ENCODE measurements at places on chromosomes 12 and 14. TPM values are rescaled to one million over a fixed set of nuclear protein-coding genes. Genes with fewer than 3 reads are reported as not detected.

Gene DPF3
- 3.0 TPM for total RNA-seq

- no peak overlapping the region for H3K4me3 ChIP-seq
- peaks cover under 1% of the 10 kb centered on the region for H3K4me1 ChIP-seq
- H3K36me3 ChIP-seq = no peaks in the 10 kb centered on the region
- no peak overlapping the region for H3K27ac ChIP-seq
- no peak for DNase-seq
These were observed 1.7 kb upstream of the CLEC4C start for GRCh38 chr12:7748852-7749251.

Gene KRT74
- not detected for total RNA-seq

Gene TAS2R10
- 0.87 TPM for total RNA-seq

GRCh38 chr12:57539134-57539768, 7.7 kb downstream of the DCTN2 start:
- peaks cover 15% of the 10 kb centered on the region for H3K4me1 ChIP-seq
- H3K4me3 ChIP-seq = no peak overlapping the region
- peaks cover 37% of the 10 kb centered on the region for H3K36me3 ChIP-seq
- peak overlapping the region; percentile 30 for H3K27ac ChIP-seq
- no peak for DNase-seq

Gene LGR5
- total RNA-seq = 1.1 TPM

- H3K4me3 ChIP-seq = no peak overlapping the region
- H3K36me3 ChIP-seq = no peaks in the 10 kb centered on the region
- H3K27ac ChIP-seq = no peak overlapping the region
- no peak for DNase-seq
- no peaks in the 10 kb centered on the region for H3K4me1 ChIP-seq
These were observed 218.8 kb downstream of the KITLG start for GRCh38 chr12:88361493-88361892.

DNA sequence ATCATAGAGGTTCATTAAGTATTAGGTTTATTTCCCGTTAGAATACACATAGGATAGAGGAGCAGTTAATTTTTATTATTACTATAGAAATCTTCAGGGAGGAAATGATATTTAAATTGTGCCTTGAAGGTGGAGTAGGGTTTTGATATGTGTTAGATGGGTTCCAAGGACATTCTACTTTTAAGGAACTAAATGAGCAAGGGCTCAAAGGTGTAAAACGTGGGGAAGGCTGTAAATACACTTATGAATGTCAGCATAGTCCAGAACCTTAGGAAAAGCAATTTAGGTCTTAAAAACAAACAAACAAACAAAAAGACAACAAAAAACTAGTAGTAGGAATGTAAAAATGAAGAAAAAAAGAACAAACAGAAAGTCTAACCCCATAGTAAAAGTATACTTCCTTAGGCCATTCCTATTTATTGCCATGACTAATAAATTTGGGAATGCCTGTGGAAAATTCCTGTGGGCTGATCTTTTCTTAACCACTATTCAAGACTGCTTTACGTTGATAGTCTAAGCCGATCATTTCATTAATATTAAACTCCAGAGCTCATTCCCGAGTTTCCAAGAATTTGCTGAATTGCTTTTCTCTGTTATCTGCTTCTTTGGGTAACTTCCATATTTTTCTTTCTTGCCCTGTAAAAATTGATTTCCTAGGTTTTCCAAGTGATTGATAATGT, 180.3 kb downstream of the RAD51B start:
- H3K27ac ChIP-seq = no peak overlapping the region
- no peak for DNase-seq
- no peak overlapping the region for H3K4me3 ChIP-seq
- H3K36me3 ChIP-seq = no peaks in the 10 kb centered on the region
- H3K4me1 ChIP-seq = peaks cover 13% of the 10 kb centered on the region

DNA sequence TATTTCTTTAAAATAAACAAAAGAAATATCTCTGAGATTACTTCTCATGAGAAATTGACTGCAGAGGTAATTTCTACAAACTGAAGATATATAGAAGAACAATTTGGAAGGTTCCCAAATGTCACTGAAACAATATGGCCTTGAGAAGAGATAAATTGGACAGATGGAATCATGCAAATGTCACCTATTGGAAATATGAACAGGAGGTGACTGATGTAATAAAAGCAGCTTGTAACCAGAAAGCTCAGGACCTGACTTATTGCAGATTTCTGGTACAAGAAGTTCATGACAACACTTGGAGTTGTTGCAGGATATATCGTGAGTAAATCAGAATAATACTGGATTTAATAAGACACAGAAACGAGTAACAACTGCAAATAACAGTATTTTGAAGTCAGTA, 93.3 kb upstream of the TRHDE start:
- no peaks in the 10 kb centered on the region for H3K27me3 ChIP-seq
- H3K27ac ChIP-seq = no peak overlapping the region
- H3K36me3 ChIP-seq = no peaks in the 10 kb centered on the region
- H3K4me1 ChIP-seq = peaks cover 2% of the 10 kb centered on the region

DNA sequence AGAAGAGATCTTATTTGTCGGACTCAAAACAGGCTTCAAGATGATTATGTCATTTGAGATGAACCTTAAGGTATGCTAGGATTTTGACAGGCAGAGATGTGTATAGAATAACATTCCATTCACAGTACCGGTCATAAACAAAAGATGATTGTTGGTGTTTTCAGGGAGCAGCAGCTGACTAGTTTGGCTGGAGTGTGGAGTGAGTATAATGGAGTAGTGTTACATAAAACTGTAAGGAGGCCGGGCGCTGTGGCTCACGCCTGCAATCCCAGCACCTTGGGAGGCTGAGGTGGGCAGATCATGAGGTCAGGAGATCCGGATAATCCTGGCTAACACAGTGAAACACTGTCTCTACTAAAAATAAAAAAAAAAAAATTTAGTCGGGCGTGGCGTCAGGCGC, 23.9 kb downstream of the SERPINA10 start:
- no peak for DNase-seq
- H3K36me3 ChIP-seq = no peaks in the 10 kb centered on the region
- no peaks in the 10 kb centered on the region for H3K4me1 ChIP-seq

DNA sequence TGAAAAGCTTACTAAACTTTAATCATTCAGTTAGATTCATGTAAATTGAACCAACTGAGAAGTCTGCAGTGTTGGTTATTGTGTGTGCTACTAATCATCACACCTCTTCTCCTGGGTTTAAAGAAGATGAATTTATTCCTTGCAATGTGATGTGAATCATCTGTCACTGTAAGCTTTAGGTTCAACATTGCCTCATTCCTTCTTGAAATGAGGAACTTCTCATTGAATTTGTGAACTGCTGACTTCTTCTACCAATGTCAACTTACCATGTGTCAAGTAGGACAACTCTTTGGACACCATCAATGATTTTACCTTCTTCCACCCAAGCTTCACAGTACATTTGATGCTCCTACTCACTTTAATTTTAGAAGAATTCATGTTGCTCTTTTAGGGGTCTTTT, 17.4 kb upstream of the PRB2 start:
- no peaks in the 10 kb centered on the region for H3K36me3 ChIP-seq
- no peak overlapping the region for H3K4me3 ChIP-seq
- no peaks in the 10 kb centered on the region for H3K27me3 ChIP-seq
- DNase-seq = no peak

DNA sequence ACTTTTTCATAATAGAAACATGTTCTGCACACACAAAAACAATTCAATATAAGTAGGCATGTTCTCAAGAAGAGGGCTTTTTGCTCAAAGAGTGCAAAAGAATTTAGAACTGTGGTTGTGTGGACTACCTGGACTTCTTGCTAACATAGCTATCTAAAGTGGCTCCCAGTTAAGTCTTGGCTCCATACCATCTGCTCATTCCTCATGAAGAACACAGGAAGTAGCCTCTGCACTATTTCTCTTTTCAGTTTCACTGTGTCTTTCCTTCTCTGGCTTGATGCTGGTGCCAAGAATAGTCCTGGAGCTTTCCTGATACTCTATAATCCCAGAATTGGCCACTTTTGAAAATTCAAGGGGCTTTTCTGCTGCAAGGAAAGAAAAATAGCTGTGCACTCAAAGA, 127.4 kb downstream of the CCER1 start:
- no peaks in the 10 kb centered on the region for H3K27me3 ChIP-seq
- H3K4me1 ChIP-seq = peaks cover 8% of the 10 kb centered on the region
- no peaks in the 10 kb centered on the region for H3K36me3 ChIP-seq
- H3K27ac ChIP-seq = no peak overlapping the region
- H3K4me3 ChIP-seq = no peak overlapping the region

Gene ETFBKMT
- total RNA-seq = 3.6 TPM

DNA sequence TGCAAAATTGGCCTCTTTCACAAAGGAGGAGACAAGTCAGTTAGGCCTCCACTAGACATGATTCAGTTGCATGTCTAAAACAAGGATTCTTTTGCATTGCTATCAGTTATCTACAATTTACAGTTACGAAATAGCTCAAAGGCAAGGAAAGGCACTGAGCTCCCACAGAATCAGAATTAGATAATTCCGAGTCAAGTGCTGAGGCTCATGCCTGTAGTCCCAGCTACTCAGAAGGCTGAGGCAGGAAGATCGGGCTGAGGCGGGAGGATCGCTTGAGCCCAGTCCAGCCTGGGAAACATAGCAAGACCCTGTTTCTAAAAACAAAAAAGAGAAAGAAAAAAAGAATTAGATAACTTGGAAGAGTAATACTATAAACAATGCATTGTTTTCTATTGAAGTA, 12.3 kb upstream of the RTRAF start:
- peaks cover 20% of the 10 kb centered on the region for H3K4me1 ChIP-seq
- DNase-seq = no peak
- no peaks in the 10 kb centered on the region for H3K27me3 ChIP-seq
- no peak overlapping the region for H3K4me3 ChIP-seq

- DNase-seq = no peak
- peak overlapping the region; percentile 99 for H3K4me3 ChIP-seq
- H3K4me1 ChIP-seq = peaks cover 44% of the 10 kb centered on the region
- peak overlapping the region; percentile 96 for H3K27ac ChIP-seq
- H3K36me3 ChIP-seq = peaks cover 41% of the 10 kb centered on the region
- H3K27me3 ChIP-seq = peaks cover 32% of the 10 kb centered on the region
These were observed 1.4 kb downstream of the BMP4 start for GRCh38 chr14:53955229-53955556.

DNA sequence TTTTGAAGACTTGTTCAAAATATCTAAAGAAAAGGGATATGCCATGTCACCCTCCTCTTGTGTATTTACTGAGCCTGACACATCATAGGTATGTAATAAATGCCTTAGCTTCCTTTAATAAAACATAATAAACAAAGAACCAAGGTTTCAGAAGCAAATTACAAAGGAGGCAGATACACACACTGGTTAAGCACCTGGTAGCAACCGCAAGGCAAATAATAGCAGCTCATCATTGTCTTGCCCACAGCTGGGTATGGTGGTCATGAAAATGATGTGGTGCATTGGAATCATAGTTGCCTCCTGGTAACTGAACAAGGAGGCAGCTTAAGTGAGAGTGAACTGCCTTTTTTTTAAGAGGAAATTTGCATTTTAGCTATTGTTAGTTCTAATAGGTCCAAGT, 39.0 kb downstream of the PAX9 start:
- peaks cover 2% of the 10 kb centered on the region for H3K27me3 ChIP-seq
- H3K27ac ChIP-seq = no peak overlapping the region
- H3K4me3 ChIP-seq = no peak overlapping the region
- H3K36me3 ChIP-seq = no peaks in the 10 kb centered on the region
- H3K4me1 ChIP-seq = peaks cover 2% of the 10 kb centered on the region

DNA sequence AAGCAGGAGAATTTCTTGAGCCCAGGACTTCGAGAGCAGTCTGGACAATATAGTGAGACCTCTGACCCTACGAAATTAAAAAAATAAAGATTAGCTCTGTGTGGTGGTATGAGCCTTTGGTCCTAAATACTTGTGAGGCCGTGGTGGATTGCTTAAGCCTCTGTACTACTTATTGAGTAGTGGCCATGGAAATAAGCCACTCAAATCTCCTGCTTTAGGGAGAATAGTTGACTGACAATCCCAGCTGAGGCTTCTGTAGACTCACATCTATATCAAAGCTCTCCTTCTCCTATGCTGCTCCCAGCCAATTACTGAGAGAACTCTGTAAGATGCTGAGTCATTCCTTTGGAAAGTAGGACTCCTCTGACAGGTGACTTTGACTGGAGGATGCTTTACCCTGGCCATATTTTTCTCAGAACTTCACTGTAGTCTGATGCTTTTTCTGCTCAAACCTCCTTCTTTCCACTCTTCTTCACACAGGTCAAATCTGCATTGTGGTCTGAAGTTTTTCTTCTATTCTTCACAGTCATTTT, 420.2 kb downstream of the SLC6A15 start:
- no peaks in the 10 kb centered on the region for H3K4me1 ChIP-seq
- no peak overlapping the region for H3K4me3 ChIP-seq
- no peaks in the 10 kb centered on the region for H3K27me3 ChIP-seq
- no peaks in the 10 kb centered on the region for H3K36me3 ChIP-seq

- H3K27me3 ChIP-seq = peaks cover 10% of the 10 kb centered on the region
- no peaks in the 10 kb centered on the region for H3K36me3 ChIP-seq
- DNase-seq = no peak
These were observed 1.5 kb upstream of the LGALS3 start for GRCh38 chr14:55127460-55127951.

DNA sequence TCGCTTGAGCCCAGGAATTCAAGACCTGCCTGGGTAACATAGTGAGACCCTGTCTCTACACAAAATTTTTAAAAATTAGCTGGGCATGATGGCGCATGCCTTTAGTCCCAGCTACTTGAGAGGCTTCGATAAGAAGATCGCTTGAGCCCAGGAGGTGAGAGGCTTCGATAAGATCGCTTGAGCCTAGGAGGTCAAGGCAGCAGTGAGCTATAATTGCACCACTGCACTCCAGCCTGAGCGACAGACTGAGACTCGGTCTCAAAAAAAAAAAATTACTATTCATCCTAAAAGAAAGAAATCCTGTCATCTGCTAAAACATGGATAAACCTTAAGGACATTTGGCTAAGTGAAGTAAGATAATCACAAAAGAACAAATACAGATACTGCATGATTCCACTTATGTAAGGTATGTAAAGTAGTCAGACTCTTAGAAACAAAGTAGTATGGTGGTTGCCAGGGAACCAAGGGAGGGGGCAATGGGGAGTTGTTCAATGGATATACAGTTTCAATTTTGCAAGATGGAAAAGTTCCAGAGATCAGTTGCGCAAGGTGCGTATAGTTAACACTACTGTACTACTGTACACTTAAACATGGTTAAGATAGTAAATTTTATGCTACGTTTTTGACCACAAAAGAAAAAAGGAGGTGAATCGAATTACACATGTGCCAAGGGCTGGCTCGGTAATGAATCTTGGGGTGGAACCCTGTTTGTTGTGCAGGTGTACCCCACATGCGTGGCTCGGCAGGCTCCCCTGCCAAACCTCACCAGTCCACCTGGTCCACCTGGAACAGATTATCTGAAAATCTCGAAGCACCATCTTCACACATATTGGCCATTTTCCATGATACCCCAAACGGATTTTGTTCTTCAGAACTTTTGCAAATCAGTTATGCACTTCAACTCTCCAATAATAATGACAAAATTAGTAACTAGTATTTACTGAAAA, 18.3 kb upstream of the ATP2A2 start:
- H3K4me3 ChIP-seq = no peak overlapping the region

DNA sequence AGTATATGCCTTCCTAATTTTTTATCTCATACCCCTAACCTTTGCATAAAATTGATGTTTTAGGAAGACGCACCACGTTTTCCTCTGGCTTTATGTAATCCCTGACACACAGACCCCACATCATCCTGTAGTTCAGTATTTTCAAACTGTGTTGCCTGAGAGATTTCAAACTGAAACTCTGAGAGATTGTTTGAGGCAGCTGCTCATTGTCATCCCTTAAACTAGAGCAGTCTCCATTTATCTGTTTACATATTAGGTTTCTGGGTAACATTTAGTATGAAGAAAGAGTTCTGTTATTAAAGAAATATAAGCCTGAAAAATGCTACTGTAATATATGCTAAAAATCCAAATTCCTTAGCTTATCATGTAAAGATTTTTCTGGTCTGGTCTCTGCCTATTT, 24.3 kb downstream of the MNAT1 start:
- no peaks in the 10 kb centered on the region for H3K36me3 ChIP-seq
- DNase-seq = no peak
- H3K4me1 ChIP-seq = peaks cover 9% of the 10 kb centered on the region
- no peak overlapping the region for H3K27ac ChIP-seq
- no peak overlapping the region for H3K4me3 ChIP-seq

Gene SYT1
- total RNA-seq = 13.0 TPM

All from endothelial cell (in vitro differentiated cells).